CD4-positive, alpha-beta T cell treated with Interleukin-21 for 1 hour (primary cell): ENCODE measurements at places on chromosomes 6 and 20.
A peak's percentile ranks its signal among the peaks of the same experiment; 100 is the strongest.

GRCh38 chr6:145756170-145756662 lies 20.9 kb upstream of the EPM2A start:
- peak; percentile 9 for DNase-seq

GRCh38 chr6:85923013-85923430 lies 280.3 kb upstream of the SYNCRIP start:
- peak; percentile 1 for DNase-seq

DNA sequence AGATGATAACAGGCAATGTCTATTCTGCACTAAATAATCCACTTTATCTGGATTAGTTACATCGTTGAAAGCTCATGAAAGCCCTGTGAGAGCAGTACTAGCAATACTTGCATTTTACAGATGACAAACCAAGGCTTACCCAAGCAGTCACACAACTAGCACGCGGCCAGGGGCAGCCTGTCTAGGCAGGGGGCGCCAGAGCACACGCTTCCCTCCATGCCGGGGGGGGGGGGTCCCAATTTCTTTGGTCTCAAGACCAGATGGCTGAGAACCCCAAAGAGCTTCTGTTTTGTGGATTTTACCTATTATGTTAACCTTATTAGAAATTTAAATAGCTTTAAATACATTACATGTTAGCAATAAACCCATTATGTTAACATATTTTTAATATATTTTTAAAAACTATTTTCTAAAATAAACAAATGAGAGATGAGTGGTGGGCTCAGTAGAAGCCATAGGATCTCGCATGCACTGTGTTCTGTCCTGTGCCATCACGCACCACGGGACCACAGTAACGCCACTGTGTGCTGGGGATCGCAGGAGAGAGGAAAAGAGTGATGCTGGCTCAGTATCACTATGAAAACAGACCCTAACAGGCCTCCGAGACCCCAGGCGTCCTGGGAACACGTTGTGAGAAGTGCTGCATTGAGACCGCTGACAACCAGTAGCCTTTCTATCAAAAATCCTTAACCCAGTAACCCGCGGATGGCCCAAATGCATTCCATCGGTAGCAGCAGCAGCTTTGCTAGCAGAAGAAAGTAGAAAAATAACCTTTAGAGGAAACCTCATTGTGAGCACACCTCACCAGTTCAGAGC lies 5.3 kb upstream of the PRR18 start:
- peak; percentile 54 for DNase-seq

GRCh38 chr6:5246141-5247097 lies 14.3 kb downstream of the LYRM4 start:
- DNase-seq: no peak

DNA sequence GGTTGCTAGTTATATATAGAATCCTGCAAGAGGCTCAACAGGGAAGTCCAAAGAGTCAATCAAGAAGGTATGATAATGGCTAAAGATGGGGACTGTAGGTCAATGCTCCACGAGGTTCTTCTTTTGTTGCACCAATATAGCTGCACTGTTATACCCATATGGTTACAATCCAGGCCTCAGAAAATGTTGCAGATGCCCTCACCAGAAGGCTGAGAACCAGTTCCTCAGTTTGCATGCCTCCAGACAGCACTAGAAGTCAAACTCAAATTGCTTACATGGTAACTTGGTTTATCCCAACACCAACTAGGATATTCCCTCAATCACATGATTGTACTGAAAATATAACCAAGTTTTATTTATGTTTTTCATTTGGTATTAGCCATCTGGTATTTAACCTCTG lies 12.1 kb downstream of the EEF1A1 start:
- no peak for DNase-seq

DNA sequence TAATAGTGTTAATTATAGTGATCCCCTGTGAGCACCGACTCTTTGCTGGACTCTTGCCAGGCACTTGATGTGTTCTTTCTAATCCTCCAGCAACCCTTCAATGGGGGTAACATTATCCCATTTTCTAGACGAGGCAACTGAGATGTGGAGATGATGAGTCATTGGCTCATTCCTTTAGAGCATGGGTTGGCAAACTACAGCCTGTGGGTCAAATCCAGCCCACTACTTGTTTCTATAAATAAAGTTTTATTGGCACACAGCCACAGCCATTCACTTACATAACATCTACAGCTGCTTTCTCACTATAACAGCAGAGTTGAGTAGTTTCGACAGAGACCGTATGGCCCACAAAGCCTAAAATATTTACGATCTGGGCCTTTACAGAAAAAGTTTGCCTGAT lies 249.5 kb upstream of the KCNG1 start:
- DNase-seq: no peak

DNA sequence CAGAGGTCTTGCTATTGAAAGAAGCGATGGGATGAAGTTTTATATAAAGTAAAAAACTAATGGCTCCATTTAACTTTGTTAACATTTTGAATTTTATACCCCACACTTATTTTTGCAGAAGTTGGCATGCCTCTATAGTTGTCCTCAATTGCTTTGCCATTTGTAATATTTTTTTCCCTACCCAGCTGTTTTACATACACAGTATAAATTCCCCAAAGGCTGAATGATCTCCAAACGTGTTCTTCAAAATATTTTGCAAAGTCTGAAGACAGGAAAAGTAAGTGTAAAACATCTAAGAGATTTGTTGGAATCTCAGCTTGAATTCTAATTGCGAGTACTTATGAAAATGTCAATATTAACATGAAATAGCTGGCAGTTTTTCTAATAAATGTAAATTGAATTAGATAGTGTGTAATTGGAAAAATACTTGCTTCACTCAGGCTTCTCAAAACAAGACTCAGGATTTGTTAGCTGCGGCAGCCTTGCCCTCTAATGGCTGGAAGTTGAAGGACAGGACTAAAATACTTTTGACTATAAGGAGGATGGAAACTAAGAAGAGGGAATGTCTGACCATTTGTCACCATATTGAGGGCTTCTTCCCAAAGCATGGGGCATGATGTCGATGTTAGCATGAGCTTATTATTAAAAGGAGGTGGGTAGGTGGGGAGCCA lies 226.8 kb downstream of the UST start:
- no peak for DNase-seq

- DNase-seq: no peak
Measured at GRCh38 chr6:149268768-149269167, 48.7 kb upstream of the TAB2 start.

DNA sequence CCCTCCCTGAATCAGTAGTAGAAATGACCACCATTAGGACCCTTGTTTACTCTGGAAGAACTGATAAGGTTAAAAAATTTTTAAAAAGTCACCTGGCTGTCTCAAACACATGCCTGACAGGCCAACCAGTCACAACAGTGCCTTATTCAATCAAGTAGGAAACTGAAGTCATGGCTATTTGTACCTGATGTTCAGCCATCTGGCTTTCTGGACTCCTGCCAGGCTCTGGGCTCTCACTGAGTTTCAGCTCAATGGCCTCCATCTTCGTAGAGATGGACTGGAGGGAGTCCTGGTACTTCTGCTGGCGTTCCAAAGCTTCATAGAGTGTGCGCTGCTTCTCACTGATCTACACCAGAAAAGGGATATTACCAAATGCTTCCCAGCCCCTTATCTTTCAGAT lies 343.8 kb downstream of the SYNE1 start:
- no peak for DNase-seq

GRCh38 chr6:14676064-14676463 lies 558.5 kb downstream of the CD83 start:
- DNase-seq: no peak

GRCh38 chr20:45138561-45139300 lies 14.5 kb upstream of the WFDC12 start:
- peak; percentile 30 for DNase-seq

DNA sequence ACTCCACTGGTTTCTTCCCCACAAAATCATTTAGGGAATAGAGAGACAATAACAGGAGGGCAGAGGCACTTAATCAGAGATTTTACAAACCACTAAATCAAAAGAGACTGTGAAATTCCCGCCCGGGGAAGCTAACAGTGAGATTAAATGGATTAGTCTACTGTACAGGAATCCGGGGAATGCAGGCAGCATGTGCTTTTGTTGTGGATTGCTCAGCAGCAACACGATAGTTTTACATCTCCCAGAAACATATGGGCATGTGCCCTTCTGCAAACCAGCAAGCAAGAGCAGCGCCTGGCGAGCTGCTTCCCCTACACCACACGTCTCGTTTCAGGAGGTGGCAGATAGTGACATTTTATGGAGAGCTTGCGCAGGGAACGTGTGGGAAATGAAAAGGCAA lies 382.3 kb downstream of the CD83 start:
- no peak for DNase-seq

GRCh38 chr6:131685266-131685780 lies 15.9 kb downstream of the OR2A4 start:
- DNase-seq: no peak

GRCh38 chr6:35603326-35604202 lies 85.2 kb downstream of the FKBP5 start:
- no peak for DNase-seq

- DNase-seq: no peak
Measured at GRCh38 chr6:127765949-127766348, 134.9 kb downstream of the THEMIS start.

DNA sequence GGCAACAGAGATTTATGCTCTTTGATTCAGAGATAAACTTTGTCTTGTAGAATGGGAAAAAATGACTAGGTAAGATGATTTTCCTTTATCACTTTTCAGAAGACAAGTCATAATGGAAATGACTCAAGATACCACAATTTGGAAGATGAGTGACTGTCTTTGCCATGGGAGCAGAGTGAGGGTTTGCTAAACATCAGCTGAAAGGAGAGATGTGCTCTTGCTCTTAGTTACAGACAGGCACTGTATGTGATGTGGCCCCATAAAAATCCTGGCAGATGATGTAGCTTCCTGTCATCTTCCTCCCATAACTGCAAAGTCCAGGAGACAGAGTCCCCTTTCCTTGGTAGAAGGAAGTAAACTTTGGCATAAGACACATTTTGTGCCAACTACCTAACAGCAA lies 47.6 kb downstream of the BACH2 start:
- no peak for DNase-seq

GRCh38 chr6:129596522-129596921 lies 113.5 kb downstream of the ARHGAP18 start:
- DNase-seq: no peak

- DNase-seq: no peak
Measured at GRCh38 chr20:39874049-39874893, 814.8 kb downstream of the MAFB start.

- DNase-seq: peak; percentile 70
Measured at GRCh38 chr6:710601-711571, 17.9 kb upstream of the EXOC2 start.

- no peak for DNase-seq
Measured at GRCh38 chr6:167684276-167685104, 142.2 kb upstream of the AFDN start.

- no peak for DNase-seq
Measured at GRCh38 chr6:19231878-19232561, 605.1 kb upstream of the ID4 start.

DNA sequence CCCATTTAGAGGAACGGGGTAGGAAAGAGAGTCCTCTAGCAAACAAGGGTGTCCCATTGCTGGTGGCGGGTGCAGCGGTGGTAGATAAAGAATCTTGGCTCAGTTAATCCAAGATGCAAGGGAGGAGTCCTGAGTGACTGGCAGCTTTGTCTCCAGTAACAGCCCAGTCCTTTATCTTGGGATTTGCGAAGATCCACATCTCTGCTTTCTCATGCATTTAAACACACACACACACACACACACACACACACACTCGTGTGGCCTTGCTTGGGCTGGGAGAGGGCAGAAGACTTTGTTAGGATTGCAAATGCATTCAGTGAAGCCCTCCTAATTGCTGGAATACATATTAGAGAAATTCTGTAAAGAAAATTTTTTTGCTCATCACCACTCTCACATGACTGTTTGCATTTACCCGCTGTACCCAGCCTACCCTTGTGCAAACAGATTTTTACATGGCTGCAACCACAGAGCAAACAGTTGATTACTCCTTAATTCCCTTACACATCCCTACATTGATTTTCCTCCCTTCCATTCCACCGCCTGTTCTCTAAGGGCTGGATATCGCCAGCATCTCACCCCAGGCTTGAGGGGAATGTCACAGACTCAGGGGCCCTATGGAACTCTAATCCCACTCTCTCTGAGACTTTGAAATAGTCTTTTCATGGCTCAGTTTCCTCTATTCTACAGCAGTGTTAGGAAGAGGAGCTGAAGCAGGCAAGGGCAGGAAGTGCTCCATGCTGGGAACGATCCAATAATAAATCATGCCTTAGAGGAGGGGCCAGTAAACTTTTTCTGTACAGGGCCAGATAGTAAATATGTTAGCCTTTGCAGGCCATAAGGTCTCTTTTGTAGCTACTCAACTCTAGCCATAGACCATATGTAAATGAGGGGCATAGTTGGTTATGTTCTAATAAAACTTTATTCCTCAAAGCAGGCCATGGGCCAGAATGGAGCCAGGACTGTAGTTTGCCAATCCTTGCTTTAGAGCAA lies 3.5 kb downstream of the C6orf132 start:
- DNase-seq: no peak

DNA sequence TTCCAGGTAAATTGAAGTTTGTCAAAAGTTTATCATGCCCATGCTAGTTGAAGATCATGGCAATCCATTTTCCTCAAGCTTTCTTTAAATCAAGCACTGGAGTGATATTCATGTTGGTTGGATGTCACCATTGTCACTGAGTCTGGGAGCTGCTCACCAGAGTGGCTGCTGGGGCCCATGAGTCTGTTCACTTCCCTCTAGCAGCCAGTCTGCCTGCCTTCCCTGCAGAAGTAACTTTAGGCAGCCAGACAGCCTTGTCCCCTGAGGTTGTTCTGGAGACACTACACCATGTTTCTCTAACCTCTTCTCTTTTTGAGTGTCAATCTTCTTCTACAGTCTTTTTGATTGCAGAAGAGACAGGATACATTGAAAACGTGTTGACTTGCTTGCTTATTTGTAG lies 5.5 kb downstream of the SIRT5 start:
- no peak for DNase-seq

DNA sequence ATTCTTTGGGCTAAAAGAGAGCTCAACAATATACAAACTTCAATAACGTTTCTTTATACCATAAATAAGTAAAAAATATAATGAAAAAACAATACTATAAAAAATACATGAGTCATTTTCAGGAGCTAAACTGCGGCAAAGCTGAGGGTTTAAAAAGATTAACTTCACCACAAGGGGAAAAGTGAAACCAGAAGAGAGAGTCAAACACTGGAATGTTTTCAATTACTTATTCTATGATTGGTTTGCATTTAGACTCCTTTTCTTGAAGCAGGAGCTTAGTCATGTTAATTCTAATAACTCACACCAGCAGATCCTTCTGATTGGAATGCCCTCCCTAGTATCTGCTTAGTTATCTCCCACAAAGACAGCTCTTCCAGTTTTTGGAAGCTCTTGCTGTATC lies 627.3 kb downstream of the UTRN start:
- DNase-seq: no peak

- no peak for DNase-seq
Measured at GRCh38 chr6:17836293-17836692, 129.6 kb upstream of the NUP153 start.

- DNase-seq: no peak
Measured at GRCh38 chr6:160300076-160300695, 41.6 kb upstream of the SLC22A2 start.

GRCh38 chr20:43971267-43971666 lies 56.6 kb downstream of the TOX2 start:
- no peak for DNase-seq
